ENCODE measurements at places on chromosomes 3 and 15.

- no peak for DNase-seq
These were observed 34.9 kb downstream of the SMAD3 start for GRCh38 chr15:67100124-67100791.

DNA sequence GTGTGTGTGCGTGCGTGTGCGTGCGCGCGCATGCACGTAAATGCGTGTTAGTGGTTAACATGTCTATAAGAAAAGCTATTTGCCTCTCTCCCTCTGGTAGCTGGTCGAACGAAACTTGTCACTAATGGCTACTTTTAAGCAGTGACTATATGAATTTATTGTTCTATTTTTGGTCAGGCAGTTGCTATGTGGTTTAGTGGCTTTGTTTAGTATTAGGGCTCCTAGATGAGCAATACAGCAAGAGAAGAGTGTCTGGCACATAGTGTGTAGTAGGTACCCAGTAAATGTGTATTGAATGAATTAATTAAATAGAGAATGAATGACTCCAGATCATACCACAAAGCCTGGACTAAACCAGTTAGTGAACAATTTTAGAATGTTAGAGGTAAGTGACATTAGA, 171.6 kb downstream of the PPM1L start:
- no peak for DNase-seq

- no peak for DNase-seq
These were observed 20.6 kb downstream of the MTMR14 start for GRCh38 chr3:9669720-9670432.

GRCh38 chr3:177068967-177069366, 128.3 kb downstream of the TBL1XR1 start:
- DNase-seq, result no peak

DNA sequence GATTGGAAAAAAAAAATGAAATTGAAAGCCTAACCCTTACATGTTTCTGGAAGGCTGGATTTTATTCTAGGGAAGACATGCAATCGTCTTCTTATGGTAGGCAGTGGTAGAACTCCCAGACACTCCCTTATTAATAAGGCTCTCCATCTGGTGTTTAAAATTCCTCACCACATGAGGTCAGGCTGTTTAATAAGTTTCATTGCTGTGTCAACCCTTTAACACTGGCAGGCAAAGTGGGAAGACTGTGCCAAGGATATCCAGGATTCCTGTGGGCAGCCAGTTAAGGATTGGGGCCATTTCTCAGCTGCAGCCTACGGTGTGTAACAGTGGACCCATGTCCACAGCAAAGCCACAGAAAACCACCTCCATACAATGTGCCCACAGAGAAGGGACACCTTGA, 225.5 kb upstream of the CHRM5 start:
- no peak for DNase-seq

- DNase-seq, result no peak
These were observed 36.9 kb downstream of the TSPAN3 start for GRCh38 chr15:77033729-77034671.

- DNase-seq, result no peak
These were observed 30.3 kb upstream of the POLG start for GRCh38 chr15:89364741-89365450.

DNA sequence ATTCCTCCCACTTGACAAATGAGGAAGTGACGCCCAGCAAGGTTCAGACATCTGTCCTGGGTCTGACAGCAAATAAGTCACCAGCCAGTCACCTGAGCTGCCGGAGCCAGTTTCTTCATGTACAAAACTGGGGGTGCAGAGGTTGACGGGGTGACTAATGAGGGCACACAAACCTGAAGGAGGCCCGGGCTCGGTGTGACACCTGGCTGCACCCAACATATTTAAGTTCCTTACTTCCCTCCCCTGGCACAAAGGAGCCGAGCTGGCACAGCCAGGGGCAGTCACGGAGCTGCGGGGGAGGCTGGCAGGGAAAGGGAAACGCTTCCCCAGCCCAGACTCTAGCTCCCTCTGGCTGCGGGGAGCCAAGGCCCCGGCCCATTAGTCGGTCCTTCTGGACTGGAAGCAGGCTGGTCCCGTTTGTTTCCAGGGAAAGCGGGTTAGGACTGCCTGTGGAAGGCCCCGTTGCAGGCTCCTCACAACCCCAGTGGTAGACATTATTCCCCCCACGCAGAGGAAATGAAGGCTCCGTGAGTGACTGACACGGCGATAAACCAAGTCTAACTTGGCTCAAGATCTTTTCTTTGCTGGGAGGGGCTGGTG, 2.3 kb downstream of the FBXL22 start:
- peak; percentile 39 for DNase-seq

GRCh38 chr3:149702691-149703441, 45.0 kb upstream of the WWTR1 start:
- DNase-seq, result no peak

DNA sequence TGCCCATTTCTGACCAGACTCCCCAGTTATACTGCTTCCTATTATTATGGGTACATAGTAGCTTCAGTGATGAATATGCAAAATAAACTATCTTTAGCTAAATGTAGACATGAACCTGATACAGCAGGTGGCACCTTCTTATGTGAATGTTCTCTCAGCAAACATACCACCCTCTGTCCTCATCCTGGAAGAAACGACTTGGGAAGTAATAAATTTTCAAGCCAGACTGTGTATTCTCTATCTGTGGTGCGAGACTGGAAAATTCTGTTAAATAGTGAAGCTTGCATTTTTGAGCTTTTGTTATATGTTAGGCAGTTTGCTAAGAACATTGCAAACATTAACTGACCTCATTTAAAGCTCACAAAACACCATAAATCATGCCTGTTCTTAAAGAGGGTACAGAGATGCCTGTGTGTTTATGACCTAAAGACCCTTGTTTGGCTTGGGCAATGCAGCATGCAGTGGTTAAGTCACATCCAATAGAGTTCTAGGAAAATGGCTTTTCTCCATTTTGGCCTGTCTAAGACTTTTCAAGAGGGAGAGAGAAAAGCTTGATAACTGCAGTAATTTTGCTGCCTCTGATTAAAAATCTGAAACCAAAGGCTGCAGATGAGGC, 287.1 kb downstream of the NEK10 start:
- no peak for DNase-seq

GRCh38 chr3:176759815-176760506, 437.3 kb downstream of the TBL1XR1 start:
- no peak for DNase-seq

GRCh38 chr3:188706599-188706998, 465.2 kb upstream of the TPRG1 start:
- no peak for DNase-seq

DNA sequence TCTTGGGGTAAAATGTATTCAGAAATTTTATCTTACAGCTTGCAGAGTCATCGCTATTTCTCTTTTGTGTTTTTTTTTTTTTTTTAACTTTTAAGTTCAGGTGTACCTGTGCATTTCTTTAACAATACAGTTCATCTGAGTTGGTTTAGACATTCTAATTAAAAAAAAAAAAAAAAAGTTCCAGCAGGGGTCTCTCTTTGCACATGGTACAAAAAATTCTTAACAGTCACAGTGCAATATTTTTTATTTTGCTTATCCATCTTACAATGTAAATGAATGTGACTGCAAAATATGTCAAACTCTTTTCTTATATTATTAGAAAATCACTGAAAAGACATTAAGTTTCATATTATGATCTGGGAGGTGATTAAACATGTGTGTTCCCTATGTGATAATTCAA, 47.5 kb upstream of the SLC9A9 start:
- no peak for DNase-seq

DNA sequence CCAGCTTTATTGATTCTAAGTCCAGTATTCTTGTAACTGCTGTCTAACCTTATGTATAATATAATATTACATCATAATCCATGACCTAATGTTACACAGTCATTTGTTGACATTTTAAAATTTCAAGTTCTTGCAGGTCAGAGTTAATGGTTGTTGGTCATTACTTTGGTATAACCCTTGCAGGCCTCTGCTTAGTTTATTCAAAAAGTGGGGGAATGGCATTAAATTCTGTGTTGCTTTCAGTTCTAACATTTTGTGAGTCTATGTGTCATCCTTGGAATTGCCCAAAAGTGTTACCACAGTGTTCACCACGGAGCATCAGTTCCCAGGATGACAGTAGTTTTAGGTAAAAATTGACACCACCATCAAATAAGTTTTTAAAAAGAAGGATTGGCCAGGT, 174.8 kb upstream of the BCL6 start:
- no peak for DNase-seq

DNA sequence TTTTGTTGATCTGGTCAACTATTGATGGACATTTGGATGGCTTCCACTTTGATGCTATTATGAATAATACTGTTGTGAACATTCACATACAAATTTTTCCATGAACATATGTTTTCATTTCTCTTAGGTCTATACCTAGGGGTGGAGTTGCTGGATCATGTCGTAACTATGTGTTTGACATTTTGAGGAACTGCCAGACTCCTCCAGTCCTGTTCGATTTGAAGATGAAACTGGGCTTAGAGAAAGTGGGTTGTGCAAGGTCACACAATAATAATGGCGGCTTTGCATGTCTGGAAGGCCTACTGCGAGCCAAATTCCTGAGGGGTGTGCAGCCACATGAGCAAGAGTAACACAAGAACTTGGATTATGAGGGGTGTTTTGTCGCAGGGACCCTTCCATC, 2.6 kb downstream of the TSEN2 start:
- no peak for DNase-seq

GRCh38 chr15:69305933-69306568, 7.3 kb downstream of the PAQR5 start:
- no peak for DNase-seq

DNA sequence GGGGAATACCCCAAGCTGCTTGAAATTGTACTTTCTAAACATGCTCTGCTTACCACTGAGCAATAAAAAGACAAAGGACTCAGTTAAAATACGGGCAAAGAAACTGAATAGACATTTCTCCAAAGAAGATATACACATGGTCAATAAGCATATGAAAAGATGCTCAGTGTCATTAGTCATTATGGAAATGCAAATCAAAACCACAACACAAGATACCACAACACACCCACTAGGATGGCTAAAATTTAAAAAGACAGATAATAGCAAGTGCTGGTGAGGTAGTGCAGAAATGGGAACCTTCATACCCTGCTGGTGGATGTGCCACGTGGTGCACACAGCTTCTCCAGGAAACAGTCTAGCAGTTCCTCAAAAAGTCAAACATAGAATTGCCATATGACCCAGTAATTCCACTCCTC, 21.3 kb downstream of the LRIG1 start:
- DNase-seq, result no peak

GRCh38 chr3:185430375-185430774, 67.4 kb downstream of the MAP3K13 start:
- DNase-seq, result no peak

GRCh38 chr3:42115215-42115614, 24.1 kb downstream of the TRAK1 start:
- no peak for DNase-seq

GRCh38 chr15:56205061-56205876, 38.4 kb downstream of the RFX7 start:
- no peak for DNase-seq

DNA sequence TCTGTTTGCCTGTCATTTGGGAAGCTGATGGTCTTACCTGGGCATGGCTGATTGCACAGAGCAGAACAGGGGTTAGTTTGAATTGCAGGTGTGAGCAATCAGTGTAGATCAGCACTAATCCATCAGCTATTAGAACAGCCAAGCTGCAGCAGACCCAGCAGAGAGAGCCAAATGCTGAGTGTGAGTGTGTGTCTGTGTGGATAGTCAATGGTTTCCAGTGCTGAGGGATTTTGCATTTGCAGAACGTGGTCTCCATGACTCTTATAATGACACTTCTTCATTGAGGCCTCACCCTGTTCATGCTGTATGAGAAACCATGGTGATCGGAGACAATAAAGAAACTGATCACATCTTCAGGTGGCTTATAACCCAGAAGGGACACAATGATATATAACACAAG, 312.1 kb downstream of the SOX2 start:
- no peak for DNase-seq

DNA sequence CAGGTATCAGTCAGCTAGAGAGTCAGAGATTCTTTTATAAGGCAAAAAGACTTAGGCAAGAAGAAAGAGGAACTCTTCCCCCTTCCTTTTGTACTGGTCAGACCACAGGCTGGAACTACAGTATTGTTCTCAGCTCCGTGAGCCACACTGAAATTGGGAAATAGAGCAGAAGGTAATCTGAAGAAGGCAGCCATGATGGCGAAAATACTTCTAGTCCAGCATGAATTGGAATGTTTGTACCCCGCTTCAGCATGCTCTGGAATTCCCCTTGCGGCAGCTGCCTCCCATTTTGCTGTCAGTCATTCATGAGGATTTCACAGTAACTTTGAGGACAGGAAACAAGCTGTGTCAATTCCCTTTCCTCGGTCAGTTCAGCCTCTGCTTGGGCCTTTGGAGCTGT, 96.2 kb downstream of the CORO2B start:
- no peak for DNase-seq

DNA sequence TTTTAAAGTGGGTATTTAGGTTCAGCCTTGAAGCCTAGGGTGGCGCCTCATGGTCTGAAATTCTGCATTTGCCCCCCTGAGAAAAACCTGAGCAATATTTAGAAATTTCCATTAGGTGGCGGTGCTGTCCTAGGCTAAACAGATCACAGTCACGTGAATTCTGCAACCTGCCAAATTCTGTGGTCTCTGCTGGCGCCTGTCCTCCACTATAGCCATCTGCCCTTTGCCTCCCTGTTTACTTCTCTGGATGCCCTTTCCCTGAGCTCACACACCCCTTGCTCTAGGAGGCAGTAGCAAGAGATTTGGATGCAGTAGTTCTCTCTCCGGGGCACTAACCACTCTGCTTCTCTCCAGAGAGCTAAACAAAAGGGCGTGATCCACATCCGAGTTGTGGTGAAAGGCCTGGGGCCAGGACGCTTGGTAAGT, 9.1 kb downstream of the MRPS11 start:
- peak; percentile 43 for DNase-seq

GRCh38 chr3:196666001-196666867, 26.7 kb downstream of the NRROS start:
- DNase-seq, result no peak

GRCh38 chr15:70016511-70016994, 81.2 kb downstream of the TLE3 start:
- no peak for DNase-seq

DNA sequence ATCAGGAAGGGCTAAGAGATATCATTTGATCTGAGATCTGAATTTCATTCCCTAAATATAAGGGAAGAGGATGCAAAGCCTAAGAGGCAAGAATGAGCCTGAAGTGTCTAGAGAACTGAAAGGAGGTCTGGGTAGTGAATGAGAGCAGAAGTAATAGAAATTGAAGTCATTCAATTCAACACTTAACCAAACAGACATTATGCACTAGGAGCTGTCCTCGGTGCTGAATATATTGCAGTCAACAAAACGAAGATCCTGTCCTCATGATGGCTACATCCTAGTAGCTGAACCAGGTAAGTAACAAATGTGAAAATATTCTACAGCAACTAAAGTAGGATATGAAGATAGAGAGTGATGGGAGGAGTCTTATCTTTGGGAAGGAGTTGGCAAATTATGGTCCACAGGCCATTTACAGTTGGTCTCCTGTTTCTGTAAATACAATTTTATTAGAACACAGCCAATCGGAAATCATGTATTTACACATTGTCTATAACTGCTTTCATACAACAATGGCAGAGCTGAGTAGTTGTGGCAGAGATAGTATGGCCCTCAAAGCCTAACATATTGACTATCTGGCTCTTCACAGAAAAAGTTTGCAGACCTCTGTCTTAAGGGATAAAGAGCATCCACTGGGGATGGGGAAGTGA, 192.9 kb upstream of the CADPS start:
- DNase-seq, result no peak

GRCh38 chr3:122219242-122219872, 35.9 kb downstream of the CASR start:
- no peak for DNase-seq
